T-cell (primary cell): ENCODE measurements at places on chromosomes 5 and 9.

- peaks cover 17% of the 10 kb centered on the region for H3K4me1 ChIP-seq
- peak; percentile 41 for DNase-seq
- H3K27me3 ChIP-seq = peaks cover 37% of the 10 kb centered on the region
- no peaks in the 10 kb centered on the region for H3K36me3 ChIP-seq
Measured at GRCh38 chr5:176609724-176610434, at the start of gene GPRIN1. Gene GPRIN1, minus strand, starts transcription at chr5:176610156. Its CDS starts 10,322 bp downstream, at chr5:176599834.

DNA sequence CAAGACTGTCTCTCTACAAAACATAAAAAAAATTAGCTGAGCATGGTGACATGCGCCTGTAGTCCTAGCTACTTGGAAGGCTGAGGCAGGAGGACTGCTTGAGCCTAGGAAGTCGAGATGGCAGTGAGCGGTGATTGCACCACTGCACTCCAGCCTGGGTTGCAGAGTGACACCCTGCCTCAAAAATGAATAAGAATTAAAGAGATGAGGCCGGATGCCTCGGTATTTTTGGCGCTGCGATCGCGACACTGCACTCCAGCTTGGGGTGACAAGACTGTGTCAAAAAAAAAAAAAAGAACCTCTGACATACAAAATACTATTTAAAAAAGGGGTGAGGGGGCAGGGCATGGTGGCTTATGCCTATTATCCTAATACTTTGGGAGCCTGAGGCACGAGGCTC lies 7.3 kb downstream of the GPBP1 start:
- H3K27ac ChIP-seq = peak overlapping the region; percentile 28
- H3K4me3 ChIP-seq = peak overlapping the region; percentile 2
- peaks cover 70% of the 10 kb centered on the region for H3K4me1 ChIP-seq
- H3K36me3 ChIP-seq = no peaks in the 10 kb centered on the region
- DNase-seq = peak; percentile 33

GRCh38 chr5:114243281-114243971 lies 118.4 kb upstream of the KCNN2 start:
- no peaks in the 10 kb centered on the region for H3K36me3 ChIP-seq
- H3K4me1 ChIP-seq = no peaks in the 10 kb centered on the region
- no peak for DNase-seq
- no peak overlapping the region for H3K4me3 ChIP-seq
- H3K27ac ChIP-seq = no peak overlapping the region

- no peaks in the 10 kb centered on the region for H3K27me3 ChIP-seq
- H3K4me1 ChIP-seq = no peaks in the 10 kb centered on the region
- no peak for DNase-seq
- H3K27ac ChIP-seq = no peak overlapping the region
- H3K36me3 ChIP-seq = no peaks in the 10 kb centered on the region
Measured at GRCh38 chr9:1221298-1221697, 171.1 kb downstream of the DMRT2 start.

DNA sequence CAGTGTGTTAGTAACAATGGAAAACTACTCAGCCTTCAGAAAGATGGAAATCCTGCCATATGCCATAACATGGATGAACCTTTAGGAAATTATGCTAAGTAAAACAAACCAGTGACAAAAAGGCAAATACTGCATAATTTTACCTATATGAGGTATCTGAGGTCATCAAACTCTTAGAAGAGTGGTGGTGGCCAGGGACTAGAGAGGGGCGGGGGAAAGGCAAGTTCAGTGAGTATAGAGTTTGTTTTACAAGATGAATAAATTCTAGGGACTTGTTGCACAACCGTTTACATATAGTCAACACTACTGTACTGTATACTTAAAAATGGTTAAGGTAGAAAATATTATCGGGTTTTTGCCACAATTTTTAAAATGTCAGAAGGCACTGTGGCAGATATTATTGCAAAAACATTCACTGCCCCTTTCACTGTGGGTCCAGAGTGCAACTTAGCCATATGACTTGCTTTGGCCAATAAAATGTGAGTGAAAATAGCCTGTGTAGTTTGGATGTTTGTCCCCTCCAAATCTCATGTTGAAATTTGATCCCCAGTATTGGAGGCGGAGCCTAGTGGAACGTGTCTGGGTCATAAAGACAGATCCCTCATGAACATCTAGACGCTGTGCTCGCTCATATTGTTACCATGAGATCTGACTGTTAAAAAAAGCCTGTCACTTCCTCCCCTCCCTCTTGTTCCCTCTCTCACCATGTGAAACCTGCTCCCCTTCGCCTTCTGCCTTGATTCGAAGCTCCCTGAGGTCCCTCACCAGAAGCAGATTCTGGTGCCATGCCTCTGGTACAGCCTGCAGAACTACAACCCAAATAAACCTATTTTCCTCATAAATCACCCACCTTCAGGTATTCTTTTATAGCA lies 9.5 kb downstream of the ZNF367 start:
- no peak for DNase-seq
- no peak overlapping the region for H3K4me3 ChIP-seq
- H3K4me1 ChIP-seq = peaks cover 6% of the 10 kb centered on the region
- no peaks in the 10 kb centered on the region for H3K27me3 ChIP-seq
- no peak overlapping the region for H3K27ac ChIP-seq

DNA sequence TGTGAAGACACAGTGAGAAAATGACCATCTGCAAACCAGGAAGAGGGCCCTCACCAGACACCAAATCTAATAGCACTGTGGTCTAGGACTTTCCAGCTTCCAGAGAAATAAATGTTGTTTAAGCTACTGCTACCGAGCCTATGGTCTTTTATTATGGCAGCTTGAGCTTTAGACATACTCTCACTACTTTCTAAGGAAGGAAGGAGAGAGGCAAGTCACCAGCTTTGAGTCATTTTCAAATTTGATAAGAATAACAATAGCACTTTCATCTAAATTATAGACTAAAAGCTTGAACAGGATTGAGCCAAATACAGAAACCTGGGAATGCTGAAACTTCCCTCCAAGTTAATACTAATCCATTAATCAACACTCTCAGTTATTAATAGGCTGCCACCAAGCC lies 64.4 kb downstream of the PLPPR1 start:
- no peak overlapping the region for H3K4me3 ChIP-seq
- DNase-seq = no peak
- H3K4me1 ChIP-seq = no peaks in the 10 kb centered on the region

- H3K4me1 ChIP-seq = peaks cover 3% of the 10 kb centered on the region
- no peak for DNase-seq
- no peaks in the 10 kb centered on the region for H3K36me3 ChIP-seq
- no peak overlapping the region for H3K4me3 ChIP-seq
Measured at GRCh38 chr9:86361176-86361575, 7.0 kb upstream of the TUT7 start.

- H3K36me3 ChIP-seq = no peaks in the 10 kb centered on the region
- no peak for DNase-seq
- H3K4me1 ChIP-seq = no peaks in the 10 kb centered on the region
- no peak overlapping the region for H3K27ac ChIP-seq
- peaks cover 11% of the 10 kb centered on the region for H3K27me3 ChIP-seq
Measured at GRCh38 chr5:74035521-74035937, 409.5 kb downstream of the ARHGEF28 start.

DNA sequence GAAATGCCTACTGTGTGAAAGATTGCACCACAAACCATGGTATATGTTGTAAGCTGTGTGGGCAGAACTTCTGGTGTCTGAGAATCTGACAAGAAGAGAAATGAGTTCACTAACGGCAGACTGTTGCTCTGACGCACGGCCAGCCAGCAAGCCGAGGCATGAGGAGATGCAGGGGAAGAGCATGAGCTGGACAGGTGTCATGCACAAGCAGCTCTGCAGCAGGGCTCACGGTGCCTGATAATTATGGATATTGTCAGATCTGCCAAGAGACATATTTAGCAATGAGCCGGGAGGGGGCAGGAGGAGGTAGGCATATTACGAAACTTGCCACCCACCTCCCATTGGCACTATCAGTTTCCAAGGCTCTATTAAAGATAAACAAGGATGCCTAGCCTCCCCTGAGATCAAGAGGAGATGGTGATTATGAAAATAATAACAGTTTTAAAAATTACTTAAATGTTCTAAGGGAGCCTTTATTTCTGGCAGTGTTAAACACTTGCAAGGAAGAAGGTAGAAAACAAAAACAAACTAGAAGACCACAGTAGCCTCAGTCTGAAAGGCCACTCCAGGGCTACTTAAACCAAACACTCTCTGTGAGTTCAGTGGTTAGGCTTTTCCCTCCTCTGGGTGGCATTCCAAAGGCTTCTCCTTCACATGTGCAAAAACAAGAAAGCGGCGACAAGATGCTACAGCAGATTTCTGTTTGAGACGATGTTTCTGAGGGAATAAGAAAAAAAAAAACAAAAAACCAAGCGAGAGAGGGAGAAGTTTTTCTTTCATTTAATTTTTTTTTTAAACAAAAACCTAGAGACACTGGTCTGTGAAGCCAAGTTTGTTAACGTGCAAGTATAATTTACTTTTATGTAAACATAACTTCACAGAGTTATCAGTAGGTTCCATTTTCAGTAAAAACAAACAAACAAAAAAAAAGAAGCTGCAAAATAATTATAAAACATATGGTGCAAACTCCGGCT lies 339.5 kb downstream of the BNC2 start:
- no peak overlapping the region for H3K4me3 ChIP-seq
- no peaks in the 10 kb centered on the region for H3K36me3 ChIP-seq
- no peak for DNase-seq
- no peaks in the 10 kb centered on the region for H3K4me1 ChIP-seq

GRCh38 chr5:156405988-156406387 lies 79.0 kb downstream of the SGCD start:
- no peaks in the 10 kb centered on the region for H3K4me1 ChIP-seq
- H3K27ac ChIP-seq = no peak overlapping the region
- no peaks in the 10 kb centered on the region for H3K27me3 ChIP-seq
- no peaks in the 10 kb centered on the region for H3K36me3 ChIP-seq
- no peak for DNase-seq

DNA sequence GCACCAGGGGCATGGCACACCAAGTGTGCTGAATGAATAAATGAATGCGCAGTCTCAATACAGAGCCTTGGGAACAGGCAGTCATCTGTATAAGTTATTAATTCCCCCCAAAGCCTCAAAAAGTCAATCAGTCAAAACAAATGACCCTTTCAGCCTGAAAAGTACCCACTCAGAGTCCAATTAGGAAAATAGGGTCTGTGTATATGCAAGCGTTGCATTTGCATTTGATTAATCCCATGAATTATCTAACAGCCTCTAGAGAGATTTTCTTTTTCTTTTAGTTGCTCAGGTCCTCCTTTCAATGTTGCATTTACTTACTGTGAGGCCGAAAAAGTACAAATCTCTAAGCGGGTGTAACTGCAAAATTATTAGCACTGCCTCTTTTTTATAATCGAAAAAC lies 23.4 kb downstream of the PTCH1 start:
- H3K4me1 ChIP-seq = peaks cover 14% of the 10 kb centered on the region
- H3K36me3 ChIP-seq = no peaks in the 10 kb centered on the region

DNA sequence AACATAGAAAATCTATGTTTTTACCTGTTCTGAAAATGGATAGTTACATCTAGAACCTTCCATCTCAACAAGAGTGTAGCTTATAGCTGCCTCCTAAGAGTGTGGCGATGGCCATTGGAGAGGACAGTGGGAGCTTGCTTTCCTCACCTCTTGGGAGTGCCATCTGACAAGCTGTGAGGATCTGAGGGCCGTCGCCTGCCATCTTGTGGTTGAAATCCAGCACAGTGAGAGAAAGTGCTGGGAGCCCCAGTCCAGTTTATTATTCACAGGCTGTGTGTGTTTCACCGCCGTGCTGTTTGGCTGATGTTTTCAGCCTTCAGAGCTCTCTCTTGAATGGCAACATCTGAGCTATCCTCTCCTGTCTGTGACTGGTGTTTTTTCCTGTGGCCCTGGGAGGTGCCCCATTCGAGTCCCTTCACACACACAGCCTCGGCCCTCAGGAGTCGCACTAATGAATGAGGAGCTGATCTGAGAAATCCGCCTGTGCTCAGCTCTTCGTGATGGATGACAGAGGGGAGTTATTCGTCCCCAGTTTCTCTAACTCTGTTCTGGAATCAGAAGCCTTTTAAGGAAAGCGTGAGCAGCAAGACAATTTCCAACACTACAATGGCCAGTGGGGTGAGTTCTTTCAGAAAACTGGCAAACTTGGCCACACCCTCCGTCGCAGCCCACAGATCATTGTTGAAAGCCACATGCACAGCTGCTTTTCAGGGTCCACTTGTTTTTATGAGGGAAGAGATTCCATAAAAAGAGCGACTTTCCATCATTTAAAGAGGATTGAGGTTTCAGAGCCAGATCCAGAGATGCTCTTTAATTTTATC lies 170.3 kb downstream of the PDZD2 start:
- no peak overlapping the region for H3K27ac ChIP-seq
- H3K36me3 ChIP-seq = no peaks in the 10 kb centered on the region
- no peak for DNase-seq
- no peaks in the 10 kb centered on the region for H3K27me3 ChIP-seq
- no peaks in the 10 kb centered on the region for H3K4me1 ChIP-seq

DNA sequence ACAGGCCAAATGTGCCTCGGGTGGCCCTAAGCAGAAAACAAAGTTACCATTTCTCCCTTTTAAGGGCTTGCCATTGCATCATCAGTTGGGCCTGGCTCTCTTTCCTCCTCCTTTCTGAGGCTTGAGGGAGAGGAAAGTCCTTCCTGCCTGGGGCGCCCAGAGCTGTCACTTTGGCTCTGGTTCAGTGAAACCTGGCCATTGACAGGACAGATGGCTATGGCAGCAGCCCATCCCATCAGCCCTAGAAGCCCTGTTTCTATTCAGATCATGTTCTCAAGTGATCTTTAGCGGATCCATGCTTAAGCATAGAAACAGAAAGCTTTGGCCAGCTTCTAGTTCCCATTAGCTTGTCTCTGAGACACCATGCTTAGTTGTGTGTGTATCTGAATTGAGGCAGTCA lies 293.4 kb downstream of the YTHDC2 start:
- no peak for DNase-seq
- no peaks in the 10 kb centered on the region for H3K36me3 ChIP-seq
- no peaks in the 10 kb centered on the region for H3K4me1 ChIP-seq

GRCh38 chr9:108885643-108886348 lies 23.7 kb downstream of the ACTL7A start:
- DNase-seq = no peak
- H3K4me1 ChIP-seq = no peaks in the 10 kb centered on the region
- H3K36me3 ChIP-seq = peaks cover 4% of the 10 kb centered on the region
- H3K4me3 ChIP-seq = no peak overlapping the region
- H3K27ac ChIP-seq = no peak overlapping the region

DNA sequence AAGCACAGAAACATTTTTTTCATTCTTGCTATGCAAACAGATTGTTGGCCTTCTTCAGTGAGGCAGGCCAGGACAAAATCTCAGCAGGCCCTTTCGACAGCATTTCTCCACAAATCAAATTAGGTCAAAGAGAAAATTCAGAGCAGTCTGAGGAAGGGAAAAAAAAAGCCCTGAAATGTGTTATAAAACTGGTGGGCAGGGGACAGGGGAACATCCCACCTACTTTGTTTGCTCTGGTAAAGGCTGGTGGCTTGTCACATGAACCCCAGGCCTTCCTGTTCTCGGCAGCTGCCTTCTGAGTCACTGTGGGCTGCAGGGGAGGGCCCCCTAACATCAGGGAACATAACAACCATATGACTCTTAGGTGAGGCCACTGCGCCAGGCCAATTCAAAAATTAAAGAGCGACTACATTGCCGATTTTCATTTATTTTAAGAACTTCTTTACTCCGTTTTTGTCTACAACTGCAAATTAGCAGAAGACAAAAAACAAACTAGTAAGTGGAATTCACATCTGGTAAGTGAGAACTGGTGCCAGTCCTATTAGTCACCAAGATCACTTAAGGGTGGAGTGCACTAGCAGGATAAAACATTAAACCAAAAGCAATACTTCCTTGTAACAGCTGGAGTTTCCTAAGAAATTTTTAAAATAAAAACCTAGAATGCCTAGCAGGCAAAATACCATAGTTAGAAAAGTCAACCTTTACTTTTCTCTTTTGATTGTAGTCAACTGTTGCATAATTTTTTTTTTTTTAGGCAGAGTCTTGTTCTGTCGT lies 46.2 kb upstream of the DENND4C start:
- H3K4me3 ChIP-seq = no peak overlapping the region
- H3K27ac ChIP-seq = peak overlapping the region; percentile 93
- H3K36me3 ChIP-seq = no peaks in the 10 kb centered on the region
- peaks cover 44% of the 10 kb centered on the region for H3K4me1 ChIP-seq
- H3K27me3 ChIP-seq = no peaks in the 10 kb centered on the region
